Hematopoietic multipotent progenitor cell treated with erythropoietin and hydrocortisone succinate and interleukin-3 and kit ligand, for 8 days (in vitro differentiated cells): ENCODE measurements at places on chromosomes 1 and 21.

DNA sequence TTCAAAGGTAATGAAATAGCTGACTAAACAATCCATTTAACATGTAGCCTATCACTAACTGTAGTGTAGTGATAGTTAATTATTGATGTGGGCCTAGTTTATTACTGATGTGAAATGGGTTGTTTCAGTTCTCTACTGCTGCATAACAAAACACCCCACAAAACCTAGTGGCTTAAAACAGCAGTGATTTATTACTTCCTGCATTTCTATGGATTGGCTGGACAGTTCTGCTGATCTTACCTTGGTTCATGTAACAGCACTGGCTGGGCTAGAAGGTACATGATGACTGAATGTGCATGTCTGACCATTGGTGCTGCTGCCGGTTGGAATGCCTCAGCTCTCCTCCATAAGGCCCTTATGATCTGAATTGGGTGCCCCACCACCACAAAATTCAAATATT lies 5.4 kb upstream of the ABL2 start:
- DNase-seq, result no peak

DNA sequence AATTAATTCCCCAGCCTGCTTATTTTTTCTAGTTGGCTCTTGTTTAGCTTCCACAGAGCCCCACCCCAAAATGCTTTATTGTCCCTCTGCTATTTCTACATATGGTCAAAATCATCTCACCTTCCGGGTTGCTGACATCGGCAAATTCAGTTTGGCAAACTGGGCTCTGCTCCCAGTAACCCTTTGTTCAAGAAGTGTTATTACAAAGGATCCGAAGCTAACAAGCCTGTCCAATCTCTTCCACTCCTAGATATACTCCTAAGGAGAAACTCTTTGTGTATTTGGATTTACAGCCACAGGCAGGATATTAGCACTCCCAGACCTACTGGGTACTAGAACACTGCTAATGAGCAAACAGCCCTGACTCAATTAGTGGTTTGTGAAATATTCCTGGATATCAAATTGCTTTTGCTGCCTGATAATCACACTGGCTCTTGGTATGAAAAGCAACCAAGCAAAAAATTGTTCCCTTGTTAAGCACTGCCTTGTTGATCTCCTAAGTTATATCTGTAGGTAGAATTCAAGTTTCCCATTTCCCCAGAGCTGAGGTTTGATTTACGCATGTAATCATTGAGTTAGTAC lies 4.0 kb downstream of the JUN start:
- no peak for DNase-seq

DNA sequence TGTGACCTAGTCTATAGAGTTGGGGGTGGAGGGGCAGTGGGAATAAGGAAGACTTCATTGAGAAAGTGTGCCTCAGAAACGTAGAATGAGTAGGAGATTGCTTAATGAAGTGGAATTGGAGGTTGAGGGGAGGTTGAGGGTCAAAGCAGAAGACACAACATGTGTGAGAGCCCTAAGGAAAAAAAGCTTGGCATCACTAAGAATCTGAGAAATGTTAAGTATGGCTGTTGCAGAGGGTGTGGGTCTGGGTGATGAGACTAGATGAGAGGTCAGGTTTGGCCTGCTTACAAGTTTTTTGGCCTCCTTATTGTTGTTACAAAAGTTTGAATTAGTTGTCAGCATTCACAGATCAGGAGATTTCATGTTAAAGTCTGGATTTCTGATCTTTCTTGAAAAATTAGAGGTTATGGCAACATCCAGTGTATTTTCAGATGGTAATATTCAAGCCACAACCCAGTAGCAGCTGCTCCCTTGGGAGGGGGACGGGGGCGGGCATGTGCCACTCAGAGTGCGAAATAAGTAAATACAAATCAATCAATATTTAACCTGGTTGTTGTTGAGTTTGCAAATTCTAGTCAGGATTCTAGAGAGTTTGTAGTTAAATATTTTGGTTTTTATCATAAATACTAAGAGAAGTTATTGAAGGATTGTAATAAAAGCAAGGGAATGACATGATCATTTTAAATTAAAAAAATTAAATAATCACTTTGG lies 4.3 kb downstream of the MAN1A2 start:
- DNase-seq, result no peak

DNA sequence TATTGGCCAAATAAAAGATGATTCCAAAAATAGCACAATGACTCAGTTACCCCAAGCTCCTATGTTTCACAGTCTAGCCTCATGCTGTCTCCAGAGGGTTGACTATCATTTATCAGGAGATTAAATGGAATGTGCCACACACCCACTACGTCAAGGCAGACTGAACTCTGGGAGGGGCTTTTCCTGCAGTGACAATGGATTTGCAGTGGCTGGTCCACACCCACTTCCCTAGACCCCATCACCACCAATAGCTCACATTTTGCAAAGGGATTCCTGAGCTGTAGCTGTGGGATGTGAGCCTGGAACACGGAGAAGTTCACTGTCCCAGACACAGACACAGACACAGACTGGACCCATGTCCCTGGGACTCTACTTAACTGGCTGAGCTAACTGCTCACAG lies 77.1 kb downstream of the HLCS start:
- DNase-seq, result no peak

- no peak for DNase-seq
Measured at GRCh38 chr1:216793303-216793702, 70.1 kb upstream of the ESRRG start.

DNA sequence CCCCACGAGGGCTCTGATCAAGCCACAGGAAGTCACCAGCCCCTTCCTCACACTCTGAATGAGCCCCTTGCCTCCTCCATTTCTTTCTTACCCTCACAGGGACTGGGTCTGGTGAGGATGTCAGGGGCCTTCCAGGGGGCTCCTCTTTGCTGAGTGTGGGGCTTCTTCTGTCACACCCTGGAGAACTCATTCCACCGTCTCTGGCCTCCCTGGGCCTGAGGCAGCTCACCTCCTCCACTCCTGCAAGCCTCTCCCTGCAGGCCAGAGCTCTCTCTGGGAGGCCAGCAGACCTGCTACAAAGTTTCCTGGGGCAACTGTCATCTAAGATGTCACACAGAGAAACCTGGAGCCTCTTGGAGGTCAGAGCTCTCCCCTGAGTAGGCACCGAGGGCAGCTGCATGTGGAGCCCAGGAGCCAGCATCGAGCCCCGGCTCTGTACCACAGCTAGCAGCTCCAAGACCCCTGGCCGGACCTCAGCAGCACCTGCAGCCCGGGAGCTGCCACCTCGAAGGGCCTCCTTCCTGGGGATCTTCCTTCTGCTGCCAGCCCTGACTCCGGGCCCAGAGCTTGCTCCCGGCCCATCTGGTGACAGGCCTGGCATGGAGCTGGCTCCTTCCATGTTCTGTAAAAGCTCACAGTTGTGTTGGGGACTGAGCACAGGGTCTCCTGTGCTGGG lies 1.1 kb downstream of the SPOCD1 start:
- DNase-seq, result no peak

DNA sequence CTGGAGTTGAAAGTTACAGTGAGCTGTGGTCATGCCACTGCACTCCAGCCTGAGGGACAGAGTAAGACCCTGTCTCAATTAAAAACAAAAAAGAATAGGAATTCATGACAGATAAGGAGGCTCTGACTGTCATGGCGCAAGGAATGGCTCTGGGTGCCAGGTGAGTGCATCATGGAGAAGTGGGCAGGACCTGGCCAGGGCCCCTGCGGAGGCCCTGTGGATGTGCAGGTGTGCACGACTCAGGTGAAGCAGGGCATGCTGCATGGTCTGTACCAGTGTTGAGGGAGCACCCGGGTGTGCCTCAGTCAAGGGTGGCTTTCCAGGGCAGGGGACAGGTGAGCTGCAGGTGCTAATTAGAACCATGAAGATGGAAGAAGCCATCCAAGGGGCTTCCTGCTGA lies 14.0 kb downstream of the SLC1A7 start:
- DNase-seq, result no peak

DNA sequence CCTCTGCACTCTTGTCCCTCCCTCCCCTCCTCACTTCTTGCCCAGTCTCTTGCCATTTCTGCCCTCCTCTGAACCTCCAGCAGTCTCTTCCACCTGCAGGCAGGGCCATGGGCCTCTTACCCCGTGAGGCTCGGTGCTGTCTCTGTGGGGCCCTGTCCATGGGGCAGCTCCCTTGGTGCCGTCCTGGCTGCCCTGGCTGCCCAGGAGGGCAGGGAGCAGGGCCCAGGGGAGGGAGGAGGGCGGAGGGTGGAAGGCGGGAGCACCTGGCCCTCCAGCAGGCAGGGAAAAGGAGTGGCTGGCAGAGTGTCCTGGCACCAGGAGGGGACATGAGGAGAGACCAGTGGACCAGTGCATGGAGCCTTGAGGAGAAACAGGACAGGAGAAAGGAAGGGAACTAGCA lies at the start of gene RORC:
TSS of gene RORC (minus strand) at position 198 of the 400 bp plus-strand sequence. CDS start at position 160, 38 bp downstream.
- DNase-seq, result no peak

GRCh38 chr1:224781800-224782199 lies 147.7 kb upstream of the DNAH14 start:
- no peak for DNase-seq

DNA sequence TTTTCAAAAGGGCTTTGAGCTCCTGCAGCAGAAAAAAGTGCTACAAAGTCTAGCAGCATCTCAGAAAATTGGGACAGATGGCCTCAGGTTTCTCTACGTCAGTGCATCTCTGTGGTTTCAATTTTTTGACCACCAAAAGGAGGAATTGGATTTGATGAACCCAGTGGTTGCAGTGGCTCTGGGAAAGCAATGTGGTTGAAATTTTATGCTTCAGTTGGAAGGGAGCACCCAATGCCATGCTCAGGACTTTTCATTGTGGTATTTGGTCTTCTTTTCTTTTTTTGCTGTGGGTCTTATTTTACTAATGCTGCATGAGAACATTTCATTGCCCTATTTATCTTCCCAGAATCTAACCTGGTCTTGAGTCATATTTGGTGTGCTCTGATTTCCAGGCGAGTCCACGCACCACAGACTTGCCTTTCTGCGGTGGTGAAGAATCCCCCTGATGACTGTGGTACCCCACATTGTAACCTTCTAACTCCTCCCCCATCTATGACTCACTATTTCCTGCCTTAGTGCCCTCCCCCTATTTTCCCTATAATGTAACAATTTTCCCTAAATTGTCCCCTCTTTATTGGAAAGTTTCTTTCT lies 56.7 kb downstream of the S1PR1 start:
- DNase-seq, result no peak

DNA sequence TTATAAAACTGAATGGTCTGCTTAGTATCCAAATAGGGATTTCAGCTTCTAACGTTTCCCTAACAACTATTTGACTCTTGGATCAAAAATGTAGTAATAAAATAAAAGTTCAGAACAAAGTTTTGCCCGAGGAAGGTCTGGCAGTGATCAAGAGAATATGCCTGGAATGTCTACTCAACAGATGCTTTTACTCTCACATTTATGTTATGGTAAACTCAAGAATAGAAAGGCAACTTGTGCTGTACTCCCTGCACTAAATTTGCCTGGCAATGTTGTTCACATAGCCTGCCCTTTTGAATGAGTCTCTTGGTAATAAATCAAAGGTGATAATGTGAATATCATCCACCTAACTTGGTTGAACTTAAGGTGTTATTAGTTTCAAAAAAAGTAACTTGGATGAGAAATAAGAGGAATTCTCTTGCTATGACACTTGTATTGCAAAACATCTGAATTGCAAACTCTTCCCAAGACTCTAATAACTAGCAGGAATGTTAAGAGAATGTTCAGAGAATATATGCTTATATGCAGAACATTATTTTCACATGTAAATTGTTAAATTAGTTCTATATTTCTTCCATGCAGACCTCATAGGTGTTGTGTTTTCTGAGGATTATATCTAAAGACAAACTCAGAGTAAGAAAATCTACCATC lies 215.8 kb downstream of the COL24A1 start:
- DNase-seq, result no peak

GRCh38 chr21:23694390-23694789 lies 1912.9 kb downstream of the MRPL39 start:
- no peak for DNase-seq

DNA sequence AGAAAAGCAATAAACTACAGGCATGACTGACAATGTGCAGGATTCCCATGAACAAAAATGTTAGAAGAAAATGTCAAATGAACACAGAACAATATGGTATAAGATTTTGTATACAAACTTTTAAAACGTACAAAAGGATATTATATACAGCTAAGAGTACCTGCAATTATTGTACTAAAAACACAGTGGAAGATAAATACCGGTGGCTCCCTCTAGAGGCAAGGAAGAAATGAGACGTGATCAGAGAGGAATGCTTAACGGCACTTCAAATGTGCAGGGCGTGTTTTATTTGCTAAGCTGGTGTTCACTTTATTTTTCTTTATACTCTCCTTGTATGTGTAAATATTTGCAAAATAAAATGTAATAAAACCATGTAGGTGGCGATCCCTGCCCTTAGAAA lies 191.8 kb upstream of the SAMSN1 start:
- DNase-seq, result peak; percentile 83

GRCh38 chr21:33441489-33442477 lies 38.0 kb downstream of the TMEM50B start:
- DNase-seq, result no peak

DNA sequence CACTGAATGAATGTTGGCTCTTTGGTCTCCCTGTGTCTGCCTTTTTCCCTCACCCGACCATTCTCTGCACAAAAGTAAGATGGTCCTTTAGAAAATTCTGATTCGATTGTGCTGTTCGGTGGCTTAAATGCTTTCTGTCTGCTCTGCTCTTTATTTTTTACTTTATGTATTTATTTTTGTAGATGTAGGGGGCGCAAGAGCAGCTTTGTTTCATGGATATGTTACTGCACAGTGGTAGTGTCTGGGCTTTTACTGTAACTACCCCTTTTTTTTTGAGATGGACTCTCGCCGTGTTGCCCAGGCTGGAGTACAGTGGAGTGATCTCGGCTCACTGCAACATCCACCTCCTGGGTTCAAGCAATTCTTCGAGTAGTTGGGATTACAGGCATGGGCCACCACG lies 15.7 kb downstream of the NLRP3 start:
- DNase-seq, result no peak

DNA sequence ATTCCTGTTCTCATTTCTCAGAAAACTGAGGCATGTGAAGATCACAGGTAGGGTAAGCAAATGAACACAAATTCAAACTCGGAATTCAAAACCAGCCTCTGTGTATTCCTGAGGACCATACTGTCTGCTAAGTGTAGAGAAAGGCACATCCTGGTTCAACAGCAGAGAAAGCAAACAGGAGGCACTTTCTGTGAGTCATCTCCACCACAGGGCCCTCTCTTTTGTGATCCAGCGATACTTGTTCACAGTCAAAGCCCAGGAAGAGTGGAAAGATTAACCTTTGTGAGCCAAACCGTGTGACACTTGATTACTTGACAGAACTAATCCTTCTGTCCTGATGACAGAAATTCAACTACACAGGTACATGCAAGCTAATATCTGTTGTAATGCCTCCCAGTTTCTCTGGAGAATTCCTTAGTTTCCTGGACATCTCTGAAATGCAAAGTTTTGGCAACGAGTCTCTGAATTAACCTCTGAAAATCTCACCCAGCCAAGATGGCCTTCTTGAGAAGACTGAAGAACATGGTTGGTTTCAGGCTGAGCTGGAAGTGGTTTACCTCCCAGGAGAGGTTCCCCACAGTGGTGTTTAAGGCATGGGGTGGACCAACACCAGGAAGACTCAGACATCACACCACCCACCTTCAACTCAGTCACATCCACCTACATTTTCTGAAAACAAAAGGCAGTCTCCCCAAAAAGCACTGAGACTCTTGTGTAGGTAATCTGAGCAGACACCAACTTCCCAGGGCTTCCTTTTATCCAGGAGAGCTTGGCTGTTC lies 98.2 kb upstream of the ERG start:
- DNase-seq, result no peak

GRCh38 chr1:216119600-216119999 lies 303.6 kb downstream of the USH2A start:
- peak; percentile 34 for DNase-seq

GRCh38 chr21:29786496-29787360 lies 153.1 kb downstream of the GRIK1 start:
- DNase-seq, result no peak
